Right kidney (tissue), 9 donors: ENCODE measurements at places on chromosomes 11 and 22.

DNA sequence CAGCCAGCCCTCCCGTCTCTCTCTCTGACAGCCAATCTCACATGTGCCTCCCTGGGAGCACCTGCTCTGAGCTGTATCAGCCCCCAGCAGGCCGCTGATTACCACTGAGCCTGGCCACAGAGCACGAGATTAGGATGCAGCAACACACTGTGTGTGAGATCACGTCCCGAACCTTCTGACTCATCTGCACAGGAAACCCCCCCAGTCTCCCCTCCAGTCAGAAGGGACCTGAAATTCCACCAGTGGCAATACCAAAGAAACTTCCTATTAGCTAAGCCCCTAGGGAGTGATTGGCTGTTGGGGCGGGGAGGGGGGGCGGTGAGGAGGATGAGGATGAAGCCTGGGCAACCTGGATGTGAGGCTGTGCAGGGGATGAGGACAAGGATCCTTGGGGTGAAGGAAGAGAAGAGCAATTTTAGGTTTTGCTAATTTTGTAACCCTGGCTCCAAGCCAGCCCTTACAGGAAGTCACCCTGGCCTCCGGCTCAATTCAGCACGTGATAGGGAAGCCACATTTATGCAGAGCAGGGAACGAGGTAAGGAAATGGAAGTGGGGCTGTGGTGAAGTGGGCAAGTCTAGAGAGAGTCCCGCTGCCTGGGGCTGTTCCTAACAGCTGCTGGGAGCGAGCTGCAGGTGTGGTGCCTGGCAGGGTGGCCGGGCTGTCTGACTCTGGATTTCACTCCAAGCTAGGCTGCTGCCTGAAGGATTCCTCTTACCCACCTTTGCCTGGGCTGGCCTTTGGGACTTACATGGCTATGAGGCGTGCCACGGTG lies 1.9 kb downstream of the SLC43A3 start:
- peak; percentile 16 for DNase-seq

GRCh38 chr11:29135504-29135903 lies 881.3 kb downstream of the KCNA4 start:
- DNase-seq: no peak

DNA sequence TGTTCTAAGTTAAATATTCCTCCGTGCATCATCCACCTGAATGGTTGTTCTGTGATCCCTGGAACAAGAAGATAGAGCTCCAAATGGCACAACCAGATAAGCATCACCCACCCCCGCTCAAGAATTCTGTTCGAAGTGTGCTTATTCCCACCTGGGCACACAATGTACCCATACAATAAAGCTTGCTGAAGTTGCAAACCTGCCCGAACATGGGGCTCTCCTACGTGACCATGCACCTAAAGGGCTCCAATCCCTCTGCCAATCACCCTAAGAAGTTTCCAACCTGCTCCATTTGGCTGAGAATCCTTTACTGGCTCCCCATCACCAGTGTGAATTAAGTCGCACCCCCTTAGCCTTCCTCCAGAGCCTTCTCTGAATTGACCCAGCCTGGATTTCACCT lies 1157.4 kb downstream of the TBC1D22A start:
- DNase-seq: no peak

GRCh38 chr11:7559398-7560283 lies 45.8 kb downstream of the PPFIBP2 start:
- DNase-seq: no peak

DNA sequence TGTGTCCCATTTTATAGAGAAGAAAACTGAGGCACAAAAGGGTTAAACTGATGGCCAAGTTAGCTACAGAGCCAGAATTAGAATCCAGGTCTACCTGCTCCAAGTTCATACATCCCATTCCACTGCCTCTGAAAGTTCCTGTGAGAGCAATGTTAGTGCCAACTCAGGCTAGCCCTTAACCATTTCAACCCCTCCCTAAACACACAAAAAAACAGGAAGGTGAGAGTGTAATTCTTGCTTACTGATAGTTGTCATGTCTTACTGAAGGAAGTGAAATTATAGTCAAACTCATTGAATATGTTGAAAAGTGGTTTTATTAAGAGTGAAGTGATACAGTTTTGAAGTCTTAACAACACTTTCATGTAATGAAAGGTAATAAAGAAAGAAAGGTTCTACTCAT lies 2.9 kb upstream of the E2F8 start:
- no peak for DNase-seq

- DNase-seq: no peak
These were observed 17.2 kb upstream of the C1QTNF4 start for GRCh38 chr11:47611348-47611794.

- no peak for DNase-seq
These were observed 681 bp upstream of the ARHGEF12 start for GRCh38 chr11:120335556-120335907.

DNA sequence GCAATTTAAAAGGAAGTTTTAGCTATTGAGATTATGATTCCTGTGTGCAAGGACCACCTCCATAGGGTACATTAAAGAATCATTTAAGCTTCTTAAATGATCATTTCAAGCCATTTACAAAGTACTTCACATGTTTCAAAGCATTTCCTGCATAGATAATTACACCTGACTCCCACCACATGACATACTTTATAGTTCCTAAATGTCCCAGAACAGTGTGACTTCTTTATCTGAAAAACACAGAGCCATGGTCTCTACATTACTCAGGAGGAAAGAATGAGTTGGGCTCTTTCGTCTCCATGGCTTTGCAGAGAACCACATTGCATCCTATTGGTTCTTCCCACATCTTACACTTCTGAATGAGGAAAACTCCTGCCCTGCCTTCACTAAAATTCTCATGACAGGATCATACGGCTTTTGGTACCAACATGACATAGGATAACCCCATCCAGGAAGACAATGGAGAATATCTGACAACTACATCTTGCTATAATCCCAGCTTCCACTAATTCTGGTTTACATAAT lies 88.6 kb downstream of the ETS1 start:
- DNase-seq: no peak

DNA sequence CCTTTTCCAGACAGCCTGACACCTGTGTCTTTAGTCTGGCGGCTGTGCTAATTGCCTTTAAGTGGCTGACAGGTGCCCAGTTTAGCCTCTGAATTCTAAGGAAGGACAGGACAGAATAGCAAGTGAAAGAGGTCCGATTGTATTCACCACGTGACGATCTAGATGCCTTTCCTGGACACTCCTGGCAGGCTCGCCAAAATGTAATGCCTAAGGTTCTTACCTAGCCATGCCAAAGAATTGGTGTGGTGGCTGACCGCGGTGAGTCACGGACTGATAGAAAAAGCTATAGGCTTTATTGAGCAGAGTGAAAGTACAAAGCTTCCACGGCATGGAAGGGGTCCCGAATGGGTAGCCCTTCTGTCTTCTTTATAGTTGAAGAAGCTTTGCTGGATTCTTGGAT lies 26.7 kb downstream of the ANKRD42 start:
- DNase-seq: no peak
